IPS-NIHi11 (cell line): ENCODE measurements at places on chromosomes 3 and 15.

- peak; percentile 92 for DNase-seq
These were observed at the start of gene LARP6 for GRCh38 chr15:70853973-70854665. TSS of gene LARP6 (minus strand) at chr15:70854157. CDS start at chr15:70854088, 69 bp downstream.

DNA sequence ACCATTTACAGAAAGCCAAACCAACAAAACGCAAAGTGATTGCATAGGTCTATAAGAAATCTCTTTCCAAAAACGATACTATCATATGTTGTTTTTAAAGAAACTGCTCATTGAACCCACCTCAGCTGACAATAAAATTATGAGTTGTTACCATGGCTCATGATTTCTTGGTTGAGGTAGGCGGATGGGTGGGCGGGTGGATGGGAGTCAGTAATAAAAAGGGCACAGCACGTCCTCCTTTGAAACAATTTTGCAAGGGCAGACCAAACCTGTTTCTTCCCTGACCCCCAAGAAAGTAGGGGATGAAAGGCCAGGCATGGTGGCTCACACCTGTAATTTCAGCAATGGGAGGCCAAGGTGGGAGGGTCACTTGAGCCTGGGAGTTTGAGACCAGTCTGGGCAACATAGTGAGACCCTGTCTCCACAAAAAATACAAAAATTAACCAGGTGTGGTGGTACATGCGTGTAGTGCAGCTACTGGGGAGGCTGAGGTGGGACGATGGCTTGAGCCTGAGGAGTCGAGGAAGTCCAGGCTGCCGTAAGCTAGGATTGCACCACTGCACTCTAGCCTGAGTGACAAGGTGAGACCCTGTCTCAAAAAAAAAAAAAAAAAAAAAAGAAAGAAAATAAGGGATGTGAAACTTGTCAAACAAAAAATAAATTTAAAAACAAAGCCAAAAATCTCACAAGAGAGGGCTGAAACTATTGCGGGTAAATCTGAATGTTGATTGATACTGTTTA lies 2.1 kb downstream of the ABHD10 start:
- DNase-seq = no peak

GRCh38 chr3:101950510-101950909 lies 101.2 kb downstream of the NFKBIZ start:
- no peak for DNase-seq

- no peak for DNase-seq
These were observed 19.1 kb downstream of the ZDHHC19 start for GRCh38 chr3:196192036-196192523.

DNA sequence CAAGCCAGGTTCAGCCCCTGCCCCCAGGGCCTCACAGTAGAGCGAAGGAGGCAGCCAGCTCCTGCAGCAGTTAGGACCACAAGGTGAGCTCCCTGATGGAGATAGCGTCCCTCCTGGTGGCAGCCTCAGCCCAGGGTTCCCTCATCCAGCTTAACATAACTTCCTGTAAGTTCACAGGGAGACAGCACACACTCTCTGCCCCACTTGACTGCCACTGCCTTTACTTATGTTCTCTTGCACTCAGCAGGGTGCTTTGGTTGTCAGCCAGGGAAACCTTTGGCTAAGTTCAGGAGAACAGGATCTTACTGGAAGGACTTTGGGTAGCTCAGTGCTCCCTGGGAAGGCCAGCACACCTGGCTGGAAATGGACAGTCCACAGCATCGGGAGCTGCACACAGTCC lies 10.9 kb downstream of the KBTBD13 start:
- no peak for DNase-seq

DNA sequence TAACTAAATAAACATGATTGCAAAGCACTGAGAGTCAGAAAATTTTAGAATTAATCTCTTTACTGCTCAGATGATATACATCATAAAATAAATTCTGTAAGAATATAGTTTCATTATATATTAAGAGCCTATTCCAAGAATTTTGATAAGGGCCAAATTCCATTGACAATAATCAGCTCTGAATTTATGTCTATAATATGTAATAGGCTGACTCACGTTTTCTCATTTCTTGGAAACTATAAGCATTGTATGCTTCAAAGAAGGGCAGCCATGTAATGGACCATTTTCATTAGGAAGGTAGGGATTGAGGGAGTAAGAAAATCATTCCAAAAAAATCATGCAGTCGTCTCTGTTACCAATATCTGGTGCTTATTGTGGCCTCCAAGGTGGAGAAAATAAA lies 315.9 kb downstream of the ZIC4 start:
- no peak for DNase-seq

DNA sequence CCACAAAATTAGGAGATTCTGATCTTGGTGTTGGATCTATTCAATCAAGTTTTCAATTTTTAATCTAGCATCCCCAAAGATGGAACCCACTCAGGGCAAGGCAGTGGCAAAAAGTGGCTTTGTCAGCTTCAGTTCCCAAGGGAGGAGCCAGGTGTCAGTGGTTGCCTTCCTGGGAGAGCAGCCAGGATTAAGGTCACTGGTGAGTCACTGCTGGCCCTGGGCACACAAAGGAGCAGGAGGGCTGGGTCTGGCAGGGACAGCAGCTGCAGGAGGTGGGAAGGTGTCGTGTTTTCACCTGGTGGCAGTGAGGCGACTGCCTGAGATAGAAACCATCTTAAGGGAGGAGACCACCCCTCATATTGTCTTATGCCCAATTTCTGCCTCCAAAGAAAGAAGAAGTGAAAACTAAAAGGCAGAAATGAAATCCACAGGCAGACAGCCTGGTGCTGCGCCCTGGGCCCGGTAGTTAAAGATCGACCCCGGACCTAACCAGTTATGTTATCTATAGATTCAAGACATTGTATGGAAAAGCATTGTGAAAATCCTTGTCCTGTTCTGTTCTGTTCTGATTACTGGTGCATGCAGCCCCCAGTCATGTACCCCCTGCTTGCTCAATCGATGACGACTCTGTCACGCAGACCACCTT lies 5.9 kb upstream of the KLHL25 start:
- DNase-seq = peak; percentile 58

- peak; percentile 4 for DNase-seq
These were observed 3.2 kb downstream of the NEIL1 start for GRCh38 chr15:75349851-75350588.

GRCh38 chr15:64284042-64284441 lies 71.9 kb downstream of the CSNK1G1 start:
- no peak for DNase-seq
